ENCODE measurements at places on chromosomes 12 and 14.

DNA sequence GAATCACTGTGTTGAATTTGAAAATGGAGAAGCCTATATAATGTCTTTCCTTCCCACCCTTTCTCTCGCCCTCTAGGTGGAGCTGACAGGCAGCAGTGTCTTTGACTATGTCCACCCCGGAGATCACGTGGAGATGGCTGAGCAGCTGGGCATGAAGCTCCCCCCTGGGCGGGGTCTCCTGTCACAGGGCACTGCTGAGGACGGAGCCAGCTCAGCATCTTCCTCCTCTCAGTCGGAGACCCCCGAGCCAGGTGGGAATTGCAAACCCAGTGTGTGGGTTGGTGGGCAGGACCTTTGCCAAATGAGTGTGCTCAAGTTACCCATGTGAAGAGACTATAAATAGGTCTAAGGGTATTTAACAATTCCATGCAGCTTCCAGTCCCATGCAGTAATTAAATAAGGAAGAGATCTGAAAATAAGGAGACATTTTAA, 274.7 kb downstream of the EGLN3 start:
- peak; percentile 38 for DNase-seq

- no peak for DNase-seq
These were observed 15.5 kb upstream of the ENDOU start for GRCh38 chr12:47740606-47741339.

DNA sequence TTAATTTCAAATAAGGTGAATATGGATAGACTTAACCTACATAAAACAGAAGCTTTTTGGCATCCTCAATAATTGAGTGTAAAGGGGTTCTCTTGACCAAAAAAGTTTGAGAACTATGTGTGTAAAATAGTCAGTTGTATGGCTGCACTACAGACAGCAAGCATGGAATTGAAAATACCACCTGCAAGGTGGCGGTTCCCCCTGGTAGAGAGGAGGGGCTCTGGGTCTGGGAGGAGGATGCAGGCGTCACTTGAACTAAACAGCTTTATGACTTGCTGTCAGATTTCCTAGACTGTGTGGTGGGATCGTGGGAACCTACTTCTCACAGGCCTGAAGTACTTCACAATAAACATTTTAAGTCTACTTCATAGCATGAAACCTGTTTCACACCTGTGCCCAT, 6.3 kb downstream of the EVL start:
- DNase-seq = no peak

- DNase-seq = peak; percentile 49
These were observed 39.4 kb downstream of the MAP1LC3B2 start for GRCh38 chr12:116598311-116599284.

- DNase-seq = no peak
These were observed 84.0 kb downstream of the TMCC3 start for GRCh38 chr12:94566345-94566744.

DNA sequence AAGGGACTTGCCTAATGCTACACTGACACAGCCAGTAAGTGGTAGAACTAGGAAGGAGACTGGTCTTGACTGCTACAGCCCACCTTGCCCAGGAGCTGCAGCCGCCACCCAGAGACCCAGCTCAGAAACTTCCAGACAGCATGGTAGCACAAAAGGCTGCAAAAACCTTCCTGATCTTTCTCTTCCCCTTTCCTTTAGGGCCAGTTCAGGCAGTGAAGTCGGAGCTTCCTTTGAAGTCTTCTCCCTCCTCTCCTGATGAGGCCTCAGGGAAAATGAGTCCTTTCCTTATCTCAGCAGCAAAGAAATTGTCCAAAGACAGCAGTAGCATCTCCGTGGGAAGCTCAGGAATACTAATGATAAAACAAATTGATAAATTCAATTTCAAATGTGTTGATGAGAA, 21.0 kb upstream of the CHST11 start:
- no peak for DNase-seq

DNA sequence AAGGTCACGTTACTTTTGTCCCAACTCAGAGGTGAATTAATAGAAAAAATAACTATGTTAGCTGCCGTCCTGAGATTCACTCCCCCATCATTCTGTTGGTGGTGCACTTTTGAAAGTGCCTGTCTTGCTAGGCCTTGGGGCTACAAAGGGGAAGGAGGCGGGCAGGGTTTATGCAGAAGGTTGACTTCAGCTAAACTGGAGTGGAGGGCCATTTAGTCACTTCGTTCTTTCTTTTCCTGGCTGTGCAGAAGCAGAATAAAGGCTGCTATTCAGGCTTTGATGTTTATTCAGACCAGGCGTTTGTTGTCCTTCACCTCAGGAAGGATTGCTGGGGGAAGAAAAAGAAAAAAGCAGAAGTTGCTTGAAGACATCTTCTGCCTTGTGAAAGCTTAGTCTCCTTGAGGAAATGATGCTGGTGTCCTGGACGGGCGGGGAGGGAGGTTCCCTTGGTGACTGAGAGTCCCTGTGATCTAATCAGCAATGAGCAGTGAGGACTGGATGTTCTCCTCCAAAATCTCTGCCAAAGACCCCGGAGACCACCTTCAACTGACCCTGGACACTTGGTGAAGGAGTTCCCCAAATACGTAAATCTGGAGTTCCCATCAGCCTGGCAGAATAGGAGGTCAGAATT, 4.0 kb downstream of the GLT1D1 start:
- no peak for DNase-seq

GRCh38 chr14:95679148-95679815, 6.9 kb upstream of the TCL1B start:
- no peak for DNase-seq

- DNase-seq = no peak
These were observed 92.0 kb downstream of the IRF2BPL start for GRCh38 chr14:76936483-76936882.

GRCh38 chr14:68762953-68763764, 29.7 kb downstream of the ZFP36L1 start:
- DNase-seq = peak; percentile 73

DNA sequence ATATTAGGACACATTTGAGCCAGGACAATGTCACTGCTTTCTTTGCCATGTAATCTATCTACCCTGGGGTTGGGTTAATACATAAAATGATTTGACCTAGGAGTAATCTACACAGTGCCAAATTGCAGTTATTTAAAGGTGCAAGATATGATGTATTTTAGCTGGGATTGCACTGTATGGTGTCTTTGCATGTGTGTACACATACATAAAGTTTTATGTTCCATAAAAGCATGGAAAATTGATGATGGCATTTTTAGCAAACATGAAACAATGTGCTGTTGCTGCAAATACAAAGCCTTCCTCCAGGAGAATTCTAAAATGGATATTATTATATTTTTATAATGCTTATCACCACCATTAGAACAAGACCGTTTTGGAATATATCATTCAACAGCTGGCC, 24.0 kb upstream of the PLBD1 start:
- no peak for DNase-seq

- no peak for DNase-seq
These were observed 69.5 kb upstream of the DICER1 start for GRCh38 chr14:95226801-95227200.

DNA sequence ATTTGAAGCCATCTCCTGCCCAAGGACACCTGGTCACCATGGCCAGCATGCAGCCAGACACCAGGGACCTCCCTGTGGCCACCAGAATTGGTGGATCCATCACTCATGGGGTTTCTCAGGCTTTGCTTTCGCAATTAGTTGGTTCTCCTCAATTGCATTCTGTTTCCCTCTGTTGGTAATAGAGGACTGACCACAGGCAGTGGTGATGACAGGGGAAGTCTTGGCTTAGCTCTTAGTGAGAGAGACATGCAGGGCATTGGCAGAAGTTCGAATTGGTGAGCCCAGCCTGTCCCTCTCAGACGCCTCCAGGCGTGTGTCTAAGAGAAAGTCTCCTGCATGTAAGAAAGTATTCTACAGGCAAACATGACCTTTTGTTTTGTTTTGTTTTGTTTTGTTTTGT, 21.3 kb downstream of the HCAR2 start:
- no peak for DNase-seq

GRCh38 chr12:58202933-58203718, 261.8 kb downstream of the ATP23 start:
- DNase-seq = no peak

DNA sequence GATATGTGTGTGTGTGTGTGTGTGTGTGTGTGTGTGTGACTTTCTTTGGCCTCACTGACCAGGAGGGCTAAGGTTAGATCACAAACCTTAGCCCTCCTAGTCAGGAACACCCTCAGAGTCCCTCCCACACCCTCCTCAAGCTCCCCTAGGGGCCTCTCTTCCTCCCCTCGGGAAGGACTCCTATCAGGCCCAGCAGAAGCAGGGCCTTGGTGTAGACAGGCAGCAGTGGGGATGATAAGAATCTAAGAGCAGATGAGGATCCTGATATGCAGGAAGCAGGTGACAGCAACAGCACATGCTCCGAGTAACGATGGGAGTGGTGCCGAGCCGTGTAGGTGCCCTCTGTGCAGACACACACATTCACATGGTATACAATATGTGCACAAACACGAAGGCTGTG, 20.7 kb downstream of the PLEK2 start:
- peak; percentile 86 for DNase-seq

- no peak for DNase-seq
These were observed 92.3 kb upstream of the BCAT1 start for GRCh38 chr12:25041006-25041741.

- DNase-seq = peak; percentile 16
These were observed 380.1 kb downstream of the ZFP36L1 start for GRCh38 chr14:68412505-68413465.

DNA sequence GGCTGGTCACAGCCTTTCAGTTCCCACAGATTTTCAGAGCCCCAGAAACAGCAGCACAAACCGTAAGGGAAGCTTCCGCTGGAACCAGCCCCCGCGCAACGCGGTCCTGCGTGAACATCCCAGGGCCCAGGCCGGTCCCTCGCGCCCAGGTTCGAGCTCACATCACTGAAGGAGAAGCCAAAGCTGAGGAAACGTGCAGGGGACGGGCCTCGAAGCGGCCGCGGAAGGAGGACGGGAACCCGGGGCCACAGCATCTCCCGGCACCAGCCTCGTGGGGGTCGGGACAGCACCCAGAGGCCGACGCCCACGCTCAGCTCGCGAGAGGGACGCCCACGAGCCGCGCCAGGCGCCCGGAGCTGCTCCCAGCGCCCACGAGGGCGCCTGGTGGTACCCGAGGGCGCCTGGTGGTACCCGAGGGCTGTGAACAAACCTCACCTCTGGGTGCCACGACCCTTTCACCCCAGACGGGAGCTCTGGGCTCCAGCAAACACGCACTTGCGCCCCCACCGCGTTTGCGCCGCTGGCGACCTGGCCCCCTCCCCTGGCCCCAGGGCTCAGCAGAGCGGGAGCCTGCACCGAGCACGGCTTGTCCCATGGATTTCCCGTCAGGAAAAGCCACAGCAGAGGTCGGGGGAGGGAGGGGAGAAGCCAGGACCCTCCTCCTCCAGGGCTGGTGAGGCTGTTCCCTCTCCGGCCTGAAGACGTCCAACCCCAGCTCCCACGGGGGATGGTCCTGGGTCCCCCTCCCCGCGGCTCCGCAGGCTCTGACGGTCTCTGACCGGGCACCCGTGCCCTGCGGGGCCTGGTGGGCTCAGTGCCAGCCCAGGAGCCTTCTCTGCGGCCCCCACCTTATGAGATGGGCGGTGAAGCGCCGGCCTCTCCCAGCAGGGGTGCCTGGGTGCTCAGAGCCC, 6.9 kb downstream of the LRCOL1 start:
- DNase-seq = no peak

DNA sequence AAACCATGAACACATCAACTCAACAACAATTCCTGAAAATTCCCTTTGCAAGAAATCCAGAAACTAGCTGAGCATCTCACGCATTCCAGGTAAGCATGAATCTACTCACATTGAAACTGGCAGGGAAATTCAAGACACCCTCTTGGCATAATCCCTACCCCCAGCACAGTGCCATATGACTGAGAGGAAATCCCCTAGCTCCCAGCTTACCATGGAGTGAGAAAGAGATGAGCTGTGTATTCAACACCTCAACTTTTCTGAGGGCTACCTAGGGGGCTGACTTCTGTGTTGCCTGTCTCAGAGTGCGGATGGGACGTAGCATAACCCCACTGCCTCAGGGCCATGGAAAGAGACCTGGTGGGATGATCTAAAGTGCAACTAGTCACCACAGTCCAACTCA, 37.7 kb upstream of the GPR132 start:
- no peak for DNase-seq

Measured in erythroblast (primary cell).